T-helper 9 cell (primary cell): ENCODE measurements at places on chromosomes 3 and 15.

GRCh38 chr15:52653431-52653964, 25.7 kb downstream of the ATOSA start:
- DNase-seq: no peak

- DNase-seq: no peak
These were observed 49.5 kb upstream of the STXBP5L start for GRCh38 chr3:120858521-120858920.

GRCh38 chr15:89972085-89972484, 29.0 kb upstream of the ZNF710 start:
- DNase-seq: no peak

GRCh38 chr3:76969996-76970615, 69.8 kb upstream of the ROBO2 start:
- DNase-seq: no peak

DNA sequence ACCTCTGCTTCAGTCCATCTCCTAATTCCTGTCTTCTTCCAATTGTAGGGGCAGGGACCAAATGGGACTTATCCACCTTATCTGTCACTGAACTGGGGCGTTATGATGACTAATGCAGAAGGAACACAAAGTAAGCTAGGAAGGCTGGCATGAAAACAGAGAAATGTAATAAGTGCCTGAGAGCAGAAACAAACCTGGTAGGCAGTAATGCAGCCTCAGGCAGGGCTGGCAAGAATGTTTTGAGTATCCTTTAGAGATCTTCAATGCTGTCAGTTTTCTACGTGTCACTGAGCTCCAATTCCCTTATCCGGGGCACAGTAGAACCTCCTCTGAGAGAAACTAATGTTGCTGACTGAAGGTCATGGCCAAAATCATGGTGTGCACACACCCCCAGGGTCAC, 246.2 kb upstream of the TBL1XR1 start:
- DNase-seq: no peak

DNA sequence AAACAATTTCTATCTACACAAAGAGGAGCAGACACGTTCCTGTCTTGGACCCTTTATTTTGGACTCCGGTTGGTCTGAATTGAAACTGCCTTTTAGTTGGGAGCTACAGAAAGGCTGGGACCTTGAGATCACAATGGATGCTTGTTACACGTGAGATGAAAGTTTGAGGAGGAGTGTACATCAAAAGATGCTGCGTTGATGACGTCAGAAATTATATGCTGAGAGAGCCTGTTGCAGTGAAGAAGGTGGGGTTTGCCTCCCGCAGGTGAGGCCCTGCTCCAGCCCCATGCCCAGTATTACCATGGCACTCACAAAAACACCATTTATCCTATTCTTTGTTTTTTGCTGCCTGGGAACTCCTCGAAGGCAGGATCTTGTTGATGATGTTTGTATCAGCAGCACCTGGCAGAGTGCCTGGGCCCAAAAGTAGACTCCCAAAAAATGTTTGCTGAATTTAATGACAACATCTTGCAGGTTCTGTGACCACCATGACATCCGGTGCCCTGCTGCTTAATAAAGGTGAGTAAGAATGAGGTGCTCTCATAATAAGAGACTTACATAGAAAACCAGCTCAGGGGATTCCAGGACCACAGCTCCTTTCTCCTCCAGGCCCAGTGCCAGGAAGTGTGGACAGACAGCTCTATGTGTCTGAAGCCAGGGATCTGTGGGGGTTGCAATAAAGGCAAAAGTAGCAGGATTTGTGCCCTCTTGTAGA, 136.1 kb upstream of the UBE2E1 start:
- no peak for DNase-seq

DNA sequence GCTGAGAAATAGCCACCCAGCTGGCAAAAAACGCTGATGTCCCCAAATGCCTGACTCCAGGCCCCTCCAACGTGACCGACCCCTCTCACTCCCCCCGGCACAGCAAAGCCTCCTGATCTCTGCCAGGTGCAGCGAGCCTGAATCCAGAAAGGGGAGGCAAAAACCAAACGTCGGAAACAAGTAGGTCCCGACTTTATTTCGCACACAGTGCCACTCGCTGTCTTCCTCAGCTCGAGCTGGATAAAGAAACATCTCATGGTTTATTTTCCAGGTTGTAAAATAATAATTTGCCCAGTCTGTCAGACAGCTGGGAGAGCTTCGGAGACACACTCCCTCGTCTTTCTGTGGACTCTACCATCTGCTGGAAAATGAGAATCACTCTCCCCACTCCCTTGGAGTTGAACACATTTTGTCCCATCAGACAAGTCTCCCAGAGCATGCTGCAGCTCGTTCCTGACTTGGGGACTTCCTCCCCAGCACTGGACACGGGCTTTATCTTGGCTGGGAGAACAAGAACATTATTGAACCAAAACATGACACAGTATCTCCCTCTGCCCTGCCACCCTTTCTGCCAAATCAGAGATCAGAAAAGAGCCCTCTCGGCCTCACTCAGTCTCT, 142.8 kb downstream of the NUP210 start:
- no peak for DNase-seq

DNA sequence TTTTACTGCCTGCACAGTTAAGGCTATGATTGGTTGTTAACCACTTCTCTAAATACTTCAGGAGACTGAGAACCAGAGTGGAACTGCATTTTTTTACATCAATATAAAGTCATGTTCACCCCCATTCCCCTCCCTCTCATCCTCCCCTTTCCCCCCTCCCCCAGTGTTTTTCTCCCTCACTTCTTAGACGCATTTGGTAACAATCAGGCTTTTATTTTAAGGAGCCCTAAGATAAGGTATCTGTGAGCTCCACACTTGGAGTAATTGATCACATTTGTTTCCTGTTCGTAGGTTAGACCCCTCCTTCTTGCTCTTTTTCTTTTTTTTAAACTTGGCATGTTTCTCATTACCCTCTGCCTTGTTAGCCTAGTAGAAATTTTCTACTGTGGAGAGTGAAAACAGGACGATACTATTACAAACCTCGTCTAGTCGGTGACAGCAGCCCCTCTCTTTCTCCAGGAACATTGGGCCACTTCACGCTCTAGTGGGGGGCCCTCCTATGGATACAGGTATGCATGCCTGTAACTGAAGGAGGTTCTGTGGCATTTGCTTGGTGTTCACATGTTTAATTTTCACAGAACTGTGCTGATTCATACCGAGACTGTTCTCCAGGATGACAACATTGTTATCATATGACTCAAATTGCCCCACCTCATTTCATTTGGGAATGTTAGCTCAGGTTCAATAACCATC, 314.4 kb downstream of the MECOM start:
- DNase-seq: no peak

DNA sequence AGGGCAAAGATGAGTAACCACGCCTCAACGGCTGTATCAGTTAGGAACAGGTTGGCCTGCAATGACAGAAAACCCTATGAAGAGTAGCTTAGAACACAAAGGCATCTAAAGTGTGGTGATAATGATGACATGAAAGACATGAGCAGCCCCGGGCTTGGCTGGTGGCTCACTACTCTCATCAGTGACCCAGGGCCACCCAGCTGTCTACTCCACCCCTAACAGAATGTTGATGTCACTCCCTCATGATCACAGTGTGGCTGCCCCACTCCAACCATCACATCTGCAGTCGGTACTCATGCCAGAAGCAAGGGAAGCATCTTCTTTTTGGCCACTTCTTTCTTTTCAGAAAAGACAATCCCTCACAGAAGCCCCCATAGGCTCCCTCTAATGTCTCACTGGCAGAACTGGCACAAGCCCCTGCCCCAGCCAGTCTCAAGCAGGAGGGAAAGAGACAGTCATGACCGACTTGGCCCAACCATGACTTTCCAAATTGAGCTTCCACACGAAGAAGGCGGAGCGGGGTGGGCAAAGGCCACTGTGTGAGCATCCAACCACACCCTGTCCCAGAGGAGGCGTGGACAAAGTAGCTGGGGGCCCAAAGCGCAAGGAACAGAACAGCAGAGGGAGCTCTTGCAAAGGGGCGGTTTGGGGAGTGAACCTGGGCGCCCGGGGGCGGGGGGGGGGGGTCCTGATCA, 72.0 kb upstream of the IQSEC1 start:
- no peak for DNase-seq

DNA sequence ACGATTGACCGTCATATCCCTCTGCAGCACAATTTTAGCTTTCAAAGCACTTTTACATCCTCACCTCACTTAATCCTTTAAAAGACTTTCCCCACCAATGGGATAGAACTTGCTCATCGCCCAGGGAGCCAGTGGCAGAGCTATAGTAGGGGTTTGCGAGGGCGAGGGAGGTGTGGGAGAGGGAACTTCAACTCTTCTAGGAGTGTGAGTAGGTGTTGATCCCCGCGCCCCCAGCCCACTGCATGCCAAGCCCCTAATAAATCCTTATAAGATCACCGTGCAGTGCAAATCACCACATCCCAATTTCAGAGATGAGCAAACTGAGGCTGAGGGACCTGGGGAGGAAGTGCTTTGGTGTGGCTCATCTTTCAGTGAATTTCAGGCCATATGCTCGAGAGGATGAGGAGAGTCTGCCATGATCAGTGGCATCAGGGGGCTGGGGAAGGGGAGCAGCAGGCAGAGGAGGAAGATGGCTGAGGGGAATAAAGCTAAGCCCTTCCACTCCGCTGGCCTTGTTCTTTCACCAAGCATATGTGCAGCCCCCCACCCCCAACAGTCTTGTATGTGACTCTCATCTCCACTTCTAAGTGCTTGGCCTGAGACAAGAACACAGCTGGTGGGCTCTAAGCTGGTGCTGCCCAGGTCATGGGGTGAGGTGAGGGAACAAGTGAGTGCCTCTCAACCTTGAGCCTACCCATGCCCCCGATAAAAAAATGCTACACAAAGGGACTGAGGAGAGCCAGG, 5.1 kb downstream of the INSYN1 start:
- DNase-seq: no peak

DNA sequence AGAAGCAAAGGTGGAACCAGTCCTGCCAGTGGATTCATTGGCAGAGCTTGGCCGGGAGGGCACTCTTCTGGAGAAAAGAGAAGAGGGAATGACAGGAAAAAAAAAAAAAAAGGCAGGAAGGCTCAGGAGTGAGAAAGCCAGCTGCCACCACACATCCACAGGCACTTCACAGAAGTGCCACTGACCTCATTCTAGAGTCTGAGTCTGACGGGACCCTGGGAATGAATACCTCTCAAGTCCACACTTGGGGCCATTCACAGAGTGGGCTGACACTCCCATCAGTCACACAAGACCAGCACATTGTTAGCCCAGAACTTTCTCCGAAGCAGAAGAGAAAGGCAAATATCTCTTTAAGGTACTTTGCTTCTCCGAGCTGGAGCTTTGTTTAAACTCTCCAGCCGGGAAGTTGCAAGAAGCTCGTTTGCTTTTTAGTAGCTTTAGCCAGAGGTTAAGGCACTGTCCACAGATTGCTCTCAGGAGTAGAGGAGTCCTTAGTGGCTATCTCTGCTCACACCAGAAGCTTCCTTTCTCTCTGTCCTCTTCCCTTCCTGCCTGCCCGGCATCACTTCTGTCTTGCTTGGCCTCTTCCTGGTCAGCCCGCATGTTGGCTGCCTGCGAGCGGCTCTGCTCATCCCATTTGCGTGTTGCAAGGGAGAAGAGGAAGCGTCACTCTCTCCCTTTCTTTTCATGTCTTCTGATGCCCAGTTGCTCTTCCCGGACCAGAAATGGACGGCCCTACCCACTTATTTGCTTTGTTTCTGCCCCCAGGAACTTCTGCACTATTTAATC, 53.8 kb downstream of the CMTM6 start:
- no peak for DNase-seq

- DNase-seq: no peak
These were observed 389.6 kb downstream of the MFSD1 start for GRCh38 chr3:159191447-159191846.

DNA sequence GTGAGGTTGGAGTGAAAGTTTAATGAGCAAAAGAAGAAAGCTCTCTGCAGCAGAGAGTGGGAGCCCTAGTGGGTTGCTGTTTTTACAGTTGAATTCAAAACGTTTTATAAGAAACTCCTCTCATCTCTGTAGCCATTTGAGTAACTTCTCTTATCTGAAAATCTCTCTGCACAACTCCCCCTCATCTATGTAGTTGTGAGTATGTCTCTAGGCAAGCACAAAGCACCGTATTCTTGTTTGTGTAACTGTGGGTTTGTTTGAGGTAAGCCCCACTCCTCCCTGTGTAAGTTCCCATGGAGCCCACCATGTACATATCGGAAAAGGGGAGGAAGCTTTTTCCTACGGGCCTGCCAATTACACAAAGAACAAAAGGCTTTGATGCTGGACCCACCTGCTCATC, 56.5 kb upstream of the GOLGA6L2 start:
- no peak for DNase-seq

- no peak for DNase-seq
These were observed 26.9 kb upstream of the LDHAL6B start for GRCh38 chr15:59179717-59180116.

- DNase-seq: no peak
These were observed 571.9 kb upstream of the CBLB start for GRCh38 chr3:106440672-106441071.

- DNase-seq: no peak
These were observed 382.8 kb upstream of the CFAP20DC start for GRCh38 chr3:59432665-59433064.

DNA sequence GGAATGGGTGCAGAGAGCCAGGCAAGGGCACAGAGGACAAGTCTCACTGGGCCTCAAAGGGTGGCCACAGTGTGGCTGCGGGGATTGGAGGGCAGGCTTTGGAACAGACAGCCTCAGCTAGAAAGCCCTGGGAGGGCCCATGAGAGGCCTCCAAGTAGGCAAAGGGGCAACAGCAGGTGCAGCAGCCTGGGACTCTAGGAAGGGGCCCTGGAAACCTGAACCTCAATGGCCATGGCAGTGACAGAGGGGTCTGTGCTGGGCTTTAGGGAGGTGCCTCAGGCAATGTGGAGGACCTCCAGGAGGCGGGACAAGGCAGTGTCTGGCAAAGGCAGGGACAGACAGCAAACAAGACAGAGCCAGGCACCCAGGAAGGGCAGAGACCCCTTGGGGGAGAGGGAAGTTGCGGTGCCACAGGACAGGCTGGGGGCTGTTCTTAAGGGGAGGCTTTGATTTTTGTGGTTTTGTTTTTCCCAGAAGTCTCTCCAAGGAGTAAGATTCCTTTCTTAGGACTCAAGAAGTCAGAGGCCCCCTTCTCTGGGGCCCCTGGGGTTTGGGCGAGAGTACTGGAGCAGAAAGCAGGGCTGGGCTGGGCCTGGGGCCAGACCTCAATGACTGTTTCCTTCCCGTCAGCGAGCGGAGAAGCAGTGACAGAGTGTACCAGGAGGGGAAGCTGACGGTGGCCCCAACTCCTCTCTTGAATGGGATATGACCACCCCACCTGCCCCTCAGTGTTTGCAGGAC, 9.7 kb downstream of the STOML1 start:
- DNase-seq: no peak

- no peak for DNase-seq
These were observed 115.4 kb upstream of the TPM1 start for GRCh38 chr15:62927196-62927595.

- no peak for DNase-seq
These were observed 503.3 kb upstream of the CFAP20DC start for GRCh38 chr3:59553076-59553475.
